ENCODE measurements at places on chromosomes 11 and 22. TPM values are rescaled to one million over a fixed set of nuclear protein-coding genes. Genes with fewer than 3 reads are reported as not detected.
A peak's percentile ranks its signal among the peaks of the same experiment; 100 is the strongest.

GRCh38 chr11:112537846-112538330 is 277.2 kb upstream of the PLET1 start:
- peak; percentile 43 for DNase-seq

DNA sequence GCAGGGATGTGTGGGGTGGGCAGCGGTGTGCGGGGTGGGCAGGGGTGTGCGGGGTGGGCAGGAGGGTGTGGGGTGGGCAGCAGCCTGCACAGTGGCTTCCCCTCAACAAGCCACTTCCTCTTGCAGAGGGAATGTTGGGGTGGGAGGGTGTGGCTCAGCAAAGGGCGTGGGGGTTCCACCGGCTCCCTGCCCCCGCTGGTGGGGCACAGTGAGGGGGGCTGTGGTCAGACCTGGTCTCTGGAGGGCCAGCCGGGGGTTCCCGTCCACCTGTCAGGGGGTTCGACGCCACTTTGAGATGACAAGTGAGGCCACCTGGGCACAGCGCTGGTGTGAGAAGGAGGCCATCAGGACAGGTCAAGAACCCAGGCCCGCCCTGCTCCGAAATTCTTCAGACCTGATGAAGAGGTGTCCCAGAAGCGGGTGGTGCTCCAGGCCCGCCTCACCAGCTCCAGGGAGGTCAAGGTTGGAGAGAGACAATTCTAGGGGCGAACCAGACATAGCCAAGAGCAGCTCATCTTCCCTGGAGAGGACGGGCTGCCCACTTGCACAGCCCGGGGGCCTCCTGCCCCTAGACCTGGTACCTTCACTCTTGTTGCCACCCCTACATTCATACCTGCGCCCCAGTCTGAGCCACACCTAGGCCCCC is 1.3 kb downstream of the C11orf21 start:
- no peak for DNase-seq

- no peak for DNase-seq
These were observed 2.9 kb upstream of the HORMAD2 start for GRCh38 chr22:30077279-30077880.

GRCh38 chr11:40287916-40288803 is 1171.3 kb downstream of the LRRC4C start:
- no peak for DNase-seq

- no peak for DNase-seq
These were observed 2.1 kb downstream of the CCDC73 start for GRCh38 chr11:32792111-32792947.

DNA sequence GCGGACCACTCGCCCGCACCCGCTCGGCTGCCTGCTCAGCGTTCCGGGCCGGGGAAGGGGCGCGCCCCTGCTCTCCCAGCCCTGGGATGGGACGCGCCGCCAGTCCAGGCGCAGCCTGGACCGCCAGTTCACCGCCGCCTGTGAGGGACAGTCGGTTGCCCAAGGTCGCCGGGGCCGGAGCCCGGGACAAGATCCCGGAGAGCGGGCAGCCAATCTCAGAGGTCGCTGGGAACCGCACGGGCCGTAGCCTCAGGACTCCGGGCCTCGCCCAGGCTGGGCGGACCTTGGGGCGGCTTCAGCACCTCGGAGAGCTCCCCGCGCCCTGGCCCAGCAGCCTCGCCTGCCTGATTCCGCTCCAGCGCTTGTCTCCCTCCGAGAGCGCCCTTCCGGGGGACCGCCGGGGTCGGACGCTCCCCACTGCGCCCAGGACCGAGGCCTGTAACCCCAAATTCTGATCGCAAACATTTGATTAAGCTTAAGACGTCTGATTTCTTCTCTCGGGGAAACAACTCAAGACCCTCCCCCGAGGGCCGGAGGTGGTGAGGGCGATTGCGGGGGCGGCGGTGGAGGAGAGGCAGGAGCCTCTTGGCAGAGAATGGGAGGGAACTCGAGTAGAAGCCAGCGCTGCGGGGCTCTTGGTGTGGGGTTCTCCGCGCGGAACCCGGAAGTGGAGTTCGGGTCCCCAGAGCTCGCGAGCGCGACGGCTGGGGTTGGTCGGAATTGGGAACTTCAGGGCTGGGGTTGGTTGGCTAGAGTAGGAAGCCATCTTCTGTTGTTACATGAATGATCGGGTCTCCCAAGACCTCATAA is 1.1 kb upstream of the CHRM4 start:
- peak; percentile 82 for DNase-seq

DNA sequence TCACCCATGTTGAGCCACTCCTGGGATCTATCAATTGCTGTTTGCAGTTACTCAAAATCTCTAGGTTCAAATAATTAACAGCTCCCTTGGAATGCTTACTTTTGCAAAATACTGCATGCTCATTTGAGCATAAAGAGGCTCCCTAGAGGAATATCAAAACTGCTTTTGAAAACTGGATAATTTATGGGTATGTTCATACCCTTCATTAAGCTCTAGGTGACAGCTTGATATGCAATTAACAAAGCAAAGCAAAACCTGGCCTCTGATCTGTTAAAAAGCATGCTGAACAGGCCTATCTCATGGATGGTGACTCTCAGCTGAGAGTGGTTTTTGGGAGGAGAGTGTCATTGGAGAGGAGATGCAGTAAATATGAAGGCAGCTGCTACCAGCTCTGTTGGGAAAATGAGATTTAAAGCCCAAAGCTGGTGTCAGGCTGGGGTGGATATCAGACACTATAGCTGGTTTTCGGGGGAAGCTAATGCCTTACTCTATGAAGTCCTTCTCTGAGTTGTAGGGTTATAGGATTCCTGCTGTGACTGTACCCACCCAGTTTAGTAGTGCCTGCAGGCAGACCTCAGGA is 110.9 kb downstream of the RASSF10 start:
- DNase-seq = no peak

GRCh38 chr11:102914238-102915043 is 39.7 kb upstream of the MMP12 start:
- peak; percentile 43 for DNase-seq

- no peak for DNase-seq
These were observed 673.0 kb upstream of the ANO3 start for GRCh38 chr11:25658916-25659315.

GRCh38 chr11:9606809-9607510 is 33.5 kb downstream of the WEE1 start:
- DNase-seq = no peak

DNA sequence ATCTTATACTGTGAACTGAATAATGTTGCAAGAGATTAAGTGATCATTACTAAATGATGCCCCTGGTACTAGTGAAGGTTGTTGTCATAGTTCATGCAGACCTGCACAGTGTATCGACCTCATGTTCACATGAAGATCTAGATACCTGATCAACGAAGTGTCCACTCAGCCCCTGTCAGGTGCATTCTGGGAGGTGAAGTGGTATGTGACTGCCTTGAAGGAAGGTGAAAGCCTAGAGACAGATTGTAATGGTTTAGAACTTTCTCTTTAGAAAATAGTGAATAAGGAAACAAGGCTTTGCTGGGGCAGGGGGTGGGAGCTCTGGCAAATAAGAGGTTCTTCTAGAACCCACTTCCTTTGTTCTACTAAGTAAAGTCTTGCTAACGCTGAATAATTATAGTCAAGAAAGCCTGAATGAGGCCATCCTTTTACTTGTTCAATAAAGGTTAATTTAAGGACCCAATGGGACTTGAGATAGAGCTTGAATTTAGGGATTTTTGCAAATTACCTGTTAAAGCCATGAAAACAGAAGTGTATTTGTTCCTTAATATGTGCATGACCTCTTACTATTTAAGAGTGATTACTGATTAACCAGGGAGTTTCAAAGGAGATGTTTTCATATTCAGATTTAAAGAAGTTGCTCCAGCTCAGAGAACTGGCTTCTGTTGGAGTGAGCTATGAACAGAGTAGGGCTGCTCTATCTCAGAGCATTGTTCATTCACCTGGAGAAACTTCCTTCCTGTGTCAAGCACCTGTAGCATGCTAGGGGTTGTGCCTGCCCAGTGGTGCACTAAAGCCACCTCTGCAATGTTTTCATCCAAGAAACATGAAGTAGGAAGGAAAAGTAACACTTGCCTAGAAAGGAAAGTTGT is 45.3 kb downstream of the C22orf31 start:
- no peak for DNase-seq

The GGTLC3 gene
- total RNA-seq = not detected

The OR5B21 gene
- total RNA-seq = not detected

The MCAM gene
- 496 TPM for total RNA-seq

The FIBIN gene
- not detected for total RNA-seq

The RFPL2 gene
- total RNA-seq = not detected

The USP2 gene
- 0.81 TPM for total RNA-seq

The TPBGL gene
- total RNA-seq = not detected

Measured in M059J (cell line).